Fibroblast of skin of abdomen (primary cell): ENCODE measurements at places on chromosomes 6 and 20.

- no peak for DNase-seq
Observed at GRCh38 chr6:31900917-31901414, 920 bp downstream of the ZBTB12 start.

GRCh38 chr20:24488064-24488799 lies 18.8 kb downstream of the SYNDIG1 start:
- DNase-seq = no peak

DNA sequence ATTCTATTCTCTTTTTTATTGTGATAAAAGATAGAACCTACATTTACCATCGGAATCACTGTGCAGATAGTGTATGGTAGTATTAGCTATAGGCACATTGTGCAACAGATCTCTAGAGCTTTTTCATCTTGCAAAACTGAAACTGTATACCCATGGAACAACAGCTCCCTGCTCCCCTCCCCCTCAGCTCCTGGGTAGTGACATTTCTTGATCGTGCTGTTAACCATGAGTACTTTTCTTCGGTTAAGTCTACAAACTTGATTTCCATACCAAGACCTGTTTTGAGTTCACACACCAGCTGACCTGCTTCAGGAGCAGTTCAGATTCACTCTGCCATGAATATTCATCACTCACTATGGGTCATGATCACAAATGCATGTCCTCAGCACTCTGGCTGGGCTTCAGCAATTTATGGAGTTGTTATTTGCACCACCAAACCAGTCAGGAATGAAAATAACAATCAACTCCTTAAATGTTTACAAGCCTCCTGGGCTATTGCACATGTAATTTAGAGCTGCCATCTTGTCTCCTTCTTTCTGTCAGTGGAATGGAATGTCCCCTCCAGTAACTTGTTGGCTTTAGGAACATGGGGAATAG lies 32.8 kb downstream of the PRDM1 start:
- no peak for DNase-seq

DNA sequence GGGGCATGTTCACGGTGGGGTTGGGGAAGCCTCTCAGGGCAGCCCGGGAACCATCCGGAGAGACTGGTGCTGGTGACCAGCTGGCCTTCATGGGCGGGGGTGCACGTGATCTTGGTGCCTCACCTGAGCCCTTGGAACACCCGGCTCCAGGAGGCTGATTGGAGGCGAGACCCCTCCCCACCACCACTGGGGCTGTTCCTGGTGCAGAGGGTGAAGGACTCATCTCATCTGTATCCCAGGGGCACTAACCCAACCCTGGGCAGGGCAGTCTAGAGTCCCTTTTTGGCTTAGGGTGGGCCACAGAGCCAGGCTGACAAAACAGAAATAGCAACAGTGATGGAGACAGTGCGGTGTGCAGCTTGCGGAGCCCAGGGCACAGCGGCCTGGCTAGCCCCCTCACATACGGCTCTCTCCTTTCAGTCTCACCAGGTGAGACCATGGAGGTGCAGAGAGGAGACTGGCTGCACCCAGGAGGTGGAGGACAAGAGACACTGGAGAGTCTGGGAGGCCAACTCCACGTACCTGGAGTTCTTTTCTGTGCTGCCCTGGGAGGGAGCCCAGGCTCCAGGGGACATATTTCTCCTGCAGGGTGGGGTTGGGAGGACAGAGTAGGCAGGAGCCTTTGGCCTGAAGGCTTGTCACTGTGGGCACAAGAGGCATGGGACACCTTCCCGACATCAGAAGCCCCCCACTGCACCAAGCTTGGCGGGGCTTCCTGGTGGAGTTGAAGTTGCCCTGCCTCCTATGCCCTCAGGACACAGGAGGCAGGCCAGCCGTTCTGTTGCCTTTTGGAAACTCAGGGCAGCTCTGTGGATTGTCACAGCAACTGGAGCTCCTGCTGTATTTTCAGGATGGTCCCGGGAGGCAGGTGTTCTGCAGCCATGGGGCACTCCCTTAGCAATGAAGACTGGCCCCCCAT lies 106.0 kb downstream of the SYCP2 start:
- DNase-seq = no peak

DNA sequence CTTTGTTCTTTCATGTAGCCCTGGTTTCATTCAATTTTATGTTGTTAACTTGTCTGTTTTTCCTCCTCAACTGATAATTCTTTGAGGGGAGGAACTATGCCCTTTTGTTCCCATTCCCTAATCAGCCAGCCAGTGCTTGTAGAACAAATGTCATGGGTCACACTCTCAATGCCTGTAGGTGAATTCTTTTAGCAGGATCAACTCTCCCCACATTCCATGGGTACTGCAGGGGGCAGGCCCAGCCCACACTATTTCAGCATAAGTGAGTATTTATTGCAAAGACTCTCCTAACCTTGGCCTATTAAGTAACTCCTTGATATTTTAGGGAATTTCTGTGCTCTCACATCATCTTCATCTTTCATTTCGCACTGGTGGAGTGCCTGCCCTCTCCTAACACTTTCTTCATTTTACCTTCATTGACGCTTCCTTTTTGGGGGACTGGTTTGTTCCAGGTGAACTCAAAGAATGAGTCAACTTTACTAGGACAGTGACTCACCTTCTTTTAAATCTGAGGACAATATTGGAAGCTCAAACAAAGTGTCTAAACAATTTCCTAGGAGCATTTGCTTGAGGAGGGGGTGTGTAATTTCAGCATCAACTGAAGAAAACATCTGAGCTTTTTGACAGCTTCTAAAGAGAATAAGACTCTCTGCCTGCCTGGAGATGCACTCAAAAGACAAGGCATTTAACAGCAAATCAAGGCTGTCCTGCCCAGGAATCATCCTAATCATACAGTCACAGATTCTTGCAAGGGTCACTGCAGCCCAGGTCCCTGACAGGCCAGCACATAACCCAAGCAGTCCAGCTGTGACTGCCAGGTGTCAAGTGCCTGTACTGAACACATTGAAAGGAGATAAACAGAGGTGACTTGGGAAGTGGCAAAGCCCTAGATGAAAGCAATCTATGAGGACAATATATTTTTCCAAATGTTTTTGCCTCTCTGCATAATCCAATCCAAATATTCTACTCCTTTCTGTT lies 263.9 kb upstream of the PRND start:
- DNase-seq = no peak

DNA sequence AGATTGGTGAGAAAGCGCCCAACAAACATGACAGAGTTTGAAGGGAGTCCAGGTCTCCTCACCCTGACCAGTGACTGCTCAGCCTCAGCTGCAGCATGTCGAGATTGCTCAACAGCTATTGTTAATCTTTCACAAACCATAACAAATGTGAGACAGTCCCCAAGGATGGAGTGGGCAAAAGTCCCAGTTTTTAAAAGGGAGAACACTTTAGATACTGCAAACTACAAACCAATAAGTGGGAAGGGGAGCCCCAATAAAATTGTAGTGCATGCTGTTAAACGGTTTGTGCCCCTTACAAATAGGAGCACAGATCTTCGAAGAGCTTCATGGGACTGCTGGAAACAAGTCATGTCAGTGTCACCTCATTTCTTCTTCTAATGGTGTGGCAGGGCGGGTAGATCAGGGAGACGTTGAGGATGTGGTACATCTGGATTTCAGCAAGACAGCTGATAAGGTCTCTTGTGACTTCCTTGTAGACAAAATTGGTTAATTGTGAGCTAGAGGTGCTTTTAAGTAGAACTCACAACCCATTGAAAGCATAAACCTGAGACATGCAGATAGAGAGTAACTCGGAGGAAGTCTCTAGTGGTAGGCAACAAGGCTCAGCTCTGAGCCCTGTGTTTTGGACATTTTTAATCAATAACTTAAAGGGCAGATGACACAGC lies 134.0 kb upstream of the ARMC2 start:
- peak; percentile 65 for DNase-seq

GRCh38 chr6:34230653-34231371 lies 5.9 kb upstream of the HMGA1 start:
- DNase-seq = no peak

GRCh38 chr6:63584566-63584965 lies 12.3 kb downstream of the LOC128125822 start:
- DNase-seq = no peak

DNA sequence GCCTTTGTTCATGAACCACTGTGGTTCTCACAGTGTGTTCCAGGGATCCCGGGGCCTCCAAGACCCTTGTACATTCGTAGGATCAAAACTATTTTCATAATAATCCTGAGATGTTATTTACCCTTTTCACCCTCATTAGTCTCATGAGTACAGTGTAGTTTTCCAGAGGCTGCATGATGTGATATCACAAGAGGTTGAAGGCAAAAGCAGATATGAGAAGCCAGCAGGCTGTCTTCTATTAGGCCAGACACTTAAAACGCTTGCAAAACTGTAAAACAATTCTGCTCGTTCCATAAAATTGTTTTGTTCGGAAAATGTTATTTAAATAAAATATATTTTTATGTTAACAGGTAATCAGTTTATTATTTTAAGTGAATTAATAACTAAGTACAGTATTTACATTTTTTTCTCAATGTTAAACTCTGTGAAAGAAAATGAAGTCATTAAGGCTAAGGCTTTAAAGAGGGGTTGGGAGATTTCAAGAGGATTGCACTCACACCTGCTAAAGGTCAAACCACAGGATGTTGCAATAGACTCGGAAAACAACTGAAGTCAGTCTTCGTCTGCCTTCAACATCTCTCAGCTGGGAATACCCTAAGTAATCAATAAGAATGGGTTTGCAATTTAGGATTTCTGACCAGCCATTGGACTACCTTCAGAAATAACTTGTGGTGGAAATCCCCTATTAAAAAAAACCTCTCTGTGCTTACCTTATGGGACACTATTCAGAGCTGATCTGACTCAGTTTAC lies 474.2 kb downstream of the KIF16B start:
- DNase-seq = no peak

DNA sequence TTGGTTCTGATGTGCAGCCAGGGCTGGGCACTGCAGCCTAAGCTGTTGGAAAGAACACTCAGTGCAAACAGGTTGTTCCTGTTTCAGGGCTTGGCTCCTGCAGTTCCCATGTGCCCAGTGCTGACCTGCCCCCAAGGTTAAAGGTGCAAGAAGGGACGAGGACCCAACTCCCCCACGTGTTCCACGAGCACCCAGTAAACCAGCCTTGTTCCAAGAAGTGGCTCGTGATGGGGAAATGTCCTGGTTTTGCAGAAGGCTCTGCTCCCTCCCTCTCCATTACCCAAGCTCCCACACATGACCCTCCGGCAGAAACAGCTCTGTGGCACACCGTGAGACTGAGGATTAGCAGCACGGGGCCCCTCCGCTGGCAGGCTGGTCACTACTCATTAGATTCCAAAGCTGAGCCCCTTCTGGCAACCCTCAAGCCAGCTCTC lies 9.4 kb downstream of the ACSS1 start:
- DNase-seq = no peak

DNA sequence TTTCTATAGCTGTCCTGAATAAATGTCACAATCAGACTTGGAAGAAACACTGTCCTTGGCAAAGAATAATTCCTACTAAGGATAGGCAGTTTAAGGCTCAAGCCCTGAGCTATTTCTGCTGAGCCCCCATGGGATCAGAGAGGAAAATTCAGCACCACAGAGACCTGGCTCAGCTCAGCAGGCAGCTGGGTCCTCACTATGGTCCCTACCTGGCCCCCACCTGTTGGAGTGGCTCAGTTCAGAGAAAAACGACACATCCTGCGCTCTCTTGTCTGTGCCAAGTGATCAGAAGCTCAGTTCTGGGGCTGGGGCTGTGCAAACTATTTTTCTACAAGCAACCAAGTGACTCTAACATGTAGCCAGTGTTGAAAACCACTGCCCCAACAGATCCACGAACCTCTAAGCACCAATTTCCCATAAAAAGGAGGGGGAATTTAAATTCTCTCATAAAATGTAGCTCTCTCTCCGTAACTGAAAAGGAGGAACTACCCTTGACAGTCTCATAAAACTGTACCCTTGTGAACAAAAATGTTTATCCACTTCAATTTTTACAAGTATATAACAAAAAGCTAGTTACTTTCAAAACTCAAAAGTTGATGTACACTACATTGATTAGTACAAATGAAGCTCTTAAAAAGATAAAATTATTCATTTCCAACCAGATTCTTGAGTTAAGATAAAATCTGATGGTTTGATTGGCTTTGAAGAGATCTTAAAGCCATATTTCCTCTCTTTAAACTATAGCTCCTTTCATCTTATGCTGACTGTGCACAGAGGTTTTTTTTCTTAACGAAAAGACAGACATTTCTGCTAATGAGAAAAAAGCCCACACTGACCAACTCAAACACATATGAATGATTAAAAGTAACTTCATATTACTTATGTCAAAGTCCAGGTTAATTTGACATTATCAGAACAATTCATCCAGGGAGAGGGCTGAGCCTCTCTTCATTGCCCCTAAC lies 52.0 kb downstream of the KIF13A start:
- no peak for DNase-seq

- peak; percentile 96 for DNase-seq
Observed at GRCh38 chr6:148329596-148330381, 12.8 kb upstream of the SASH1 start.

DNA sequence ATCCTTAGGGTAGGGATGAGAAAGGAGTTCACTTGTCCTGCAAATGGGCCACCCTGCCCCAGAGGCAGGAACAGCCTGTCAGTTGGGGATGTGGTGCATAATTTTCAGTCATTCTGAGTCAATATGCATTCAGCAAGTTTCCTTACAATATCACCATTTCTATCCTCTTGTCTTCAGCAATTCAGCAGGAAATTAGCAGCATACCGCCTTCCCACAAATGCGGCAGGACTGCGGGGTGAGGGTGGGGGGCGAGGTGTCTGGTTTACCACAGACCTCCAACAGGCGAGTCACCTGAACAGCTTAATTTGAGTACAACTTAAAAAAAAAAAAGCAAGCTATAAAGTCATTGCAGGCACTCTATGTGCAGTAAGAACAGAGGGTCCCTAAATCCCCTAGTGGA lies 126.8 kb downstream of the MAP3K7 start:
- peak; percentile 65 for DNase-seq

DNA sequence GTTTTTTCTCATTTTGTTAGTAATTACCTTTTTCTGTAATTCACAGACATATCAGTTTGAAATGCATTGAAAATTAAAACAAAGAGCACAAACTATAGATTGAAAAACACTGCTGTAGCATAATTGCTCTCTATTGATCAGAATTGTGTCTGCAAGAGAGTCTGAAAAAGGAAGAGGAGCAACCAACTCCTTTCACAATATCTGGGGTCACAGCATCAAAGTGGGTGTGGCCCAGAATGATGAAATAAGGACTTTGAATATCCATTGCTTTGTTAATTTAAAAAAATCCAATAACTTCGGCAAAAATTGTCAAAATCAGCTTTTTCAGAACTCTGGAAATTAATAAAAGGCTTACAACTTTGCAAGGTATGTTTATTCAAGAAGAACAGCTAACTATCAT lies 99.2 kb downstream of the MYLK4 start:
- no peak for DNase-seq

GRCh38 chr6:7922596-7922995 lies 12.0 kb upstream of the TXNDC5 start:
- peak; percentile 6 for DNase-seq

GRCh38 chr6:111573892-111574797 lies 31.5 kb downstream of the TRAF3IP2 start:
- DNase-seq = peak; percentile 90
